ENCODE measurements at places on chromosomes 1 and 21. TPM values are rescaled to one million over a fixed set of nuclear protein-coding genes. Genes with fewer than 3 reads are reported as not detected.

The RIPK4 gene
- not detected for total RNA-seq

The CRNN gene
- total RNA-seq, result not detected

The AKR7A3 gene
- 0.89 TPM for total RNA-seq

The FAM167B gene
- total RNA-seq, result 0.35 TPM

The CCDC17 gene
- total RNA-seq, result 0.86 TPM
